ENCODE measurements at places on chromosomes 6 and 20.
A peak's percentile ranks its signal among the peaks of the same experiment; 100 is the strongest.

DNA sequence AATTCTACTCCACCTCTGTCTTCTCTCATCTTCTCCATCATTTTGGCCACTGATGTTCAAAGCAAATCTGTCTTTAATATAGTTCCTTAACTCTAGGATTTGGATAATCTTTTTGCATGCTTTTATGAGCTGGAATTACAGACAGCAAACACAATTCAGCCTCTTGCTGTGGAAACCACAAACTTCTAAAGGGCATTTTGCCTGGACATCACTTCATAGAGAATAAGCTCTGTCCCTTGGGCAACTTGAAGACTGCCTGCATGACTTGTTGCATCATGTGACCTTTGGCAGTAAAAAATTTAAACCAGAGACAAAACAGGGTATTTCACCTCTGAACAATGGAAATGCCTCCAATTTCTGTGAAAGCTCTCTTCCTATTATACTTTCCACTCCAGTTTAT, 74.1 kb upstream of the HDDC2 start:
- no peak for DNase-seq

GRCh38 chr6:11194356-11195218, 37.9 kb downstream of the NEDD9 start:
- DNase-seq = no peak

GRCh38 chr6:134238960-134239795, 78.7 kb downstream of the SGK1 start:
- DNase-seq = peak; percentile 36

GRCh38 chr6:131549811-131550210, 23.2 kb upstream of the ARG1 start:
- no peak for DNase-seq

DNA sequence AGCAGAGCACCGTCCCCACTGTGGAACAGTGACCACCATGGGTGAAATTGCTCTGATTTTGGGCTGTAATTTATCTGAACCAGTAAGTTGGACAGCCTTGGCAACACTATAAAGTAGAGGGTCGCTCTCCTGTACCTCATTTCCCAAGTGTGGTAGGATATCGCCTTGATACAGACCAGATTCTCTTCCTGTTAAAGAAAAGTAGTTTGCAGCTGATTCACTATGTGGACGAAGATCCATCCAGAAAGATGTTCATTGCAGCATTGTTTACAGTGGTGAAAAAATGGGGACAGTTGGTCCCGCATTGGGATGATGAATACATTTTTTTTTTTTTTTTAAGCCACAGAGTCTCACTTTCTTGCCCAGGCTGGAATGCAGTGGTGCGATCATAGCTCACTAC, 74.3 kb downstream of the SLX4IP start:
- no peak for DNase-seq

DNA sequence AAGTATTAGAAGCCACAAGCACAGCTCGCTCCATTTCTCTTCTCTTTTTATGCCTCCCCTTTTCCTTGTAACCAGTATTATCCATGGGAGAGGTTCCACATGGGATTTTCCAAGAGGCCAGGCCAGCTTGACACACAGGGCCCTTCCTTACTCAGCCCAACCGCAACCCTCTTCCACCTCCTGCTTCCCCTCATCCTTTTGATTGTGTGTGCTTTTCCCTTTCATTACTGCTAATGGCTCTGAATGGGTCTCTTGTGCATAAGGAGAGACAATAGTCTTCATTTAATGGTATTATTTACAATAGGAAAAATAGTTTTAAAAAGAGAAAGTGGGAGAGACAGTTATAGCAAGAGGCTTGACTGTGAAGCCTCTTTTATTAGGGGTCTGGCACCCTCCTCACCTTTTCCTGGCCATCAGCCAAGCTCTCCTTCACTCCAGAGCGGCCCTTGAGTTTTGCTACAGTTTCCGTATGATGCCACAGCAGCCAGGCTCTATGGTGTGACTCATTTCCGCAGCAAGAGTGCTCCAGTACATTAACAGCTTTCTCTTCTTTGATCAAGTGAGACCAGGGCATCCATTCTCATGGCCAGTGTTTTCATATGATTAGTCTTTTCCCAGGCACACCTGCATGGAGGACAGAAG, 579.5 kb downstream of the TFAP2B start:
- DNase-seq = no peak

DNA sequence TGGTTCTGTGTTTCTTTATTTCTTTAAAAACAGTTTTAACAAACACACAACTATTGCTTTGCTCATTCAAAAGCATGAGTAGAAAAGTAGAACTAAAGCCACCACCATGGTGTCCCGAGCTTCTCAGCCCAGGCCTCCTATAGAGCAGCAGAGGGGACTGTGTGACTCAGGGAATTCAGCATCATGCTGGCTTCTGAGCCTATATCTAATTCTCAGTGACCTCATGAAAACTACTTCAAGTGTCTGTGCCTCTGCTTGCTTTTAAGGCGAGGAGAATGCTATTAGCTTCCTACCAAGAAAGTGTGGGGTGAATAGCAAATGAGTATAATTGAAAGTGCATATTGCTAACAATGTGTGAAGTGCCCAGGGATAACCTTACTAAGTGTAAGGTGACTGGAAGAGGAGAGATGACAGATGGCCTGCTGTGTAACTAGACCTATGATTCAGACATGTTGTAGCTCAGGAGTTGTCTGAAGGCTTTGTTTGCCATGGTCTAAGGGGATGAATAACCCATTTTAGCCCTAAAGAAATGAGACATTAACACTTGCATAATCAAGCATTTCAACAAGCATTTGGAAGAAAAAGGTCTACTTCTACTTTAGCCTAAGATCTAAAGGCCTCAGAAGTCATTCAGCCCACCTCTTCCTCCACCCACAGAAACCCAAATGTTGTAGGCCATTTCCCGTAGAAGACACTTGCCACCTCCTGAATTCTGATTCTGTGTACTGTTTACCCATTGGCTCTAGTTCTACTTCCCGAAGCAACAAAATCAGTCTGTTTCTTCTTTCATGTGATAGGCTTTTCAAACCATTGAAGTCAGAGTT, 121.5 kb upstream of the ARG1 start:
- no peak for DNase-seq

- no peak for DNase-seq
Observed at GRCh38 chr6:13355043-13355945, 27.0 kb upstream of the TBC1D7 start.

GRCh38 chr6:100078509-100078908, 84.5 kb upstream of the MCHR2 start:
- DNase-seq = no peak

DNA sequence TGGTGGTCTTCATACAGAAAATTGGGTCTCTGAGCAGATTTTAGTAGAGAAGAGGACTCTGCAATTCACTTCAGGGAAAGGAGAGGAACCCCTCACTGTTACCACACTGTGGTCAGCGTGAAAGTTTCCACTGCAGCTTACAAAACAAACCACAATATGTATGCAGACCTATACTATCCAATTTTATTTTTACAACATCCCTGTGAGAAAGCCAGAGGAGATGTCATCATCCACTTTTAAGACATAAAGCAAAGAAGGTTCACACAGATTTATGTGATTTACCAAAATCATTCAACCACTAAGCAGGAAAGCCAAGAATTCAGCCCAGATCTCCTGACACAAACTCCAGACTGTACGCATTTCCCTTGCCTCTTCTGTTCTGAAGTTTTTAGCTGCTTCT, 442.4 kb downstream of the FRK start:
- DNase-seq = no peak

GRCh38 chr6:132085731-132086130, 134.6 kb upstream of the CCN2 start:
- DNase-seq = no peak

- no peak for DNase-seq
Observed at GRCh38 chr20:39853636-39854035, 835.4 kb downstream of the MAFB start.

- no peak for DNase-seq
Observed at GRCh38 chr6:139235661-139236060, 56.1 kb downstream of the TXLNB start.

DNA sequence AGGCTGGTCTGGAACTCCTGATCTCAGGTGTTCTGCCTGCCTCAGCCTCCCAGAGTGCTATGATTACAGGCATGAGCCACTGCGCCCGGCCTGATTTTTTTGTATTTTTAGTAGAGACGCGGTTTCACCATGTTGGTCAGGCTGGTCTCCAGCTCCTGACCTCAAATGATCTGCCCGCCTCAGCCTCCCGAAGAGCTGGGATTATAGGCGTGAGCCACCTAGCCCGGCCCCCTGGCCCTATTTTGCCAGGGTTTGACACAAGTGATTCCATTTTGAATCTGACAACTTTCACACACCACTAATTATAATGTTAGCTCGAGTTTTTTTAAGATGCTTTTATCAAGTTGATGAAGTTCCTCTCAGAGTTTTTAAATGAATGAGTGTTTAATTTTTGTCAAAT, 25.6 kb downstream of the TTLL9 start:
- no peak for DNase-seq

DNA sequence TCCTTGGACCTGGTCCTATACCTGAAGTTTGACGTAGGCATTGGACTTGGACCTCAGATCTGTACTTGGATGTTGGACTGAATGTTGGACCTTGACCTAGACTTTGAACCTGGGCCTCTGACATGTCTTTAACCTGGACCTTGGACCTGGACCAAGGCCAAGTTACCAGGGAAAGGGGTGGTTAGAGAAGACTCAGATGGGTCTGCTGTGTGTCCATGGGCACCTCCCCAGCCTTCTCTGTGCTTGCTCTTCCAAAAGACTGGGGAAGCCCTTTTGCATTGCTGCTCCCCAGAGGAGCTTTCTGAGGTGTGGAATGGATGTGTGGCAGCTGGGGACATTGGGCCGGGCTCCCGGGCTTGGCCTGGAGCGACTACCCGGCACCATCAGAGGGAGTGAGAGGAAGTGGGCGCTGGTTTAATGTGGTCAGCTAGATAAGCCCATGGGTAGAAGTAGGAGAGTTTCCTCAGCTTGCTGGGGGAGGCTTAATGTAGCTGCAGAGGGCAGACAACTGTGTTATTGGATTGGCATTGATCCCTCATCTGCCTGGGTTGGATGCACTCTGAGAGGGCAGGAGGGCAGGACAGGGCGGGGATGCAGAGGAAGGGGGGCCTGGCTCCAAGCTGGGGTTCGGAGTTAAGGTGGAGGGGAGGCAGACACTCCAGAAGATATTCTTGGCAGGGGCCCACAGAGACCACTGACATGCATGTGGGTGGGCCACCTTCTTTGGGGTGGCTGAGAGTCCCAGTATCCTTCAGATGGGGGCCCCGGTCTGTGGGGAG, 4.2 kb downstream of the SCRT2 start:
- DNase-seq = no peak

GRCh38 chr6:146868671-146869209, 270.0 kb downstream of the ADGB start:
- no peak for DNase-seq

DNA sequence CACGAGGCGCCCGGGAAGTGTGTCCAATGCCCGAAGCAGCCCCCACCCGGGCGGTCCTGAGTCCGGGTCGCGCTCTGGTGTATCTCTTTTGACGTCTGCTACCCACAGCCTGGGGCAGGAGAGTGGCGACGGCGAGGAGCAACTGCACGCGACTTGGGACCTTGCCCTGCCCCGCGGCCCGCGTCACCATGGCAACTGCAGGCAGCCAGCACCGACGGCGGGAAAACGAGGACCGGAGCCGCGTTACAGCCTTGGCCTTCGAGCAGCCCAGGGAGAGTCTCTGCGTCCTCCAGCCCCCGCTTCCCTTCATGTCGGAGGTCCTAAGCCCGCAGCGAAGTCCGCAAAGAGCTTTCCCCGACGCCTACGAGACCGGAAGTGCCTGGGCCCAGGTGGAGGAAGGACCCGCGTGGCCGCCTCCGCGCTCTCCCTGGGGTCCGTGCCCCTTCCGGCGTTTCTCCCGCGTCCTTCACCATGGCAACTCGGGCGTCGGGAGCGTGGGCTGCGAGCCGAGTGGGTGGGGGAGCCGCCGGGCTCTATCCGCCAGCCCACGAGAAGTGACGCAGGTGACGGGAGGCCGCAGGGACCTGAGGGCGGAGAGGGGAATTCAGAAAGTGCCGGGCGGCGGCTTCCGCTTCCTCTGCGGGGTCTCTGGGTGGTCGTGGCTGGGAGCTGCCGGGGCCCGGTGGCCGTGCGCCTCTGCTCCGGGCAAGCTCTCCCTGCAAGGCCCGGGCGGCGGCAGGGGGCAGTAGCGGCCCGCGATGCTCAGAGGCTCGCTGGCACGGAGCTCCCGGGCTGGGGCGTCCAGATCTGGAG, 88.6 kb upstream of the TGM3 start:
- DNase-seq = peak; percentile 92

GRCh38 chr6:107360476-107360875, 98.9 kb downstream of the PDSS2 start:
- DNase-seq = no peak

DNA sequence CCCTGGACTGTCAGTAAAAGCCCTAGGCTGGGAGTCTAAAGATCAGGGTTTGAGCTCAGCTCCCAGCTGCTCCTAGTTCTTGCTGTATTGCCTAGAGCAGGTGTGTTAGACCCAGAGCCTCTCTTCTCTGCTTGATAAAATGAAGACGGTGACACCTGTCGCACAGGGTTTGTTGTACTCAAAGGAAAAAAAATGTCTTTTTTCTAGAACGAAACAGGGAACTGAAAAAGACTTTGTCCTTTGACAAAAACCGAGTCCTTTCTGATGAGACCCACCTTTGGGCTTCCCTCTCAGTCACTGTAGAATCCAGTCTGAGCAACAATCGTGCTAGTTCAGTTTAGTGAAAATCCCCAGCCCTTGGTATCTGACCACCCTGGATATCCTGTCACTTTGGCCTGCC, 102.1 kb upstream of the LAMP5 start:
- DNase-seq = no peak

GRCh38 chr6:97052152-97052787, 127.7 kb downstream of the KLHL32 start:
- DNase-seq = peak; percentile 23

DNA sequence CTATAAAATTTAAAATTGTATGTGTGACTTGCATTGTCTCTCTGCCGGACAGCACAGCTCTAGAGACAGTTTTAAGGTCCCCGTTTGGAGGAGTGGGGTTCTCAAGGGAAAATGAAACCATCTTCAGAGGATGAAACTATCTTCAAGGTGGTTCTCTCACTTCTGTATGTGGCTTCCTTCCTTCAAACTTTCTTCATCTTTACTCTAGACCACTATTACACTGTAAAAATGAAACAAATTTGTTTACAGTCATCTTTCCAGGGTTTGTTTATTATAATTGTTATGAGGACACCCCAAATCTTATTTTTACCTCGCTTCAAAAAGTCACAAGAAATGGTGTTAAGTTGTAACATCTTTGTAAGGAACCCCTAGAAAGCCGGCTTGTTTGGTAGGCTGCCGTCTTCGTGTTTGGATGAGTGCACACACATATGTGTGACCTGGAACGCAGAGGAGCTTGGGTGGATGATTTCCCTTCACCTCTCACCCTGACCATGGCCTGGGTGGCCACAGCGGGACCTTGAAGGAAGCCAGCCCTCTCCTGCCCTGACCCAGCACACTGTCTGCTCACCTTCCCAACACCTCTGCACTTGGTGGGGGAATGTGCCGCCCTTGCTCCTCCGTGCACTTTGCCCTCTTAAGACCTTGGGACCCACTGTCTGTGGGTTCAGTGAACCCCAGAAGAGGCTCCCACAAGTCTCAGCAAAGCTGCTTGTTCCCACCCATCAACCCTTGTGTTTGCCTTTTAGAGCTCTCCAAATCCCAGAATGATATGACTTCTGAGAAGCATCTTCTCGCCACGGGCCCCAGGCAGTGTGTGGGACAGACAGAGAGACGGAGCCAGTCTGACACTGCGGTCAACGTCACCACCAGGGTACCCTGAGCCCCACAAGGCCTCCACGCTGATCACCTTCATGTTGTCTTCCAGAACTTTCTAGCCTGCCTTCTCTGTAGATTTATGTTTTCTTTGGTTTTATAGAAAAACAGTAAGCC, 67.8 kb downstream of the SYTL3 start:
- no peak for DNase-seq

Measured in NCI-H146 (cell line).